Right ventricle myocardium superior (tissue), 1 donor: ENCODE measurements at places on chromosomes 2 and 18.

- DNase-seq = no peak
Observed at GRCh38 chr2:215712219-215712868, 276.5 kb upstream of the FN1 start.

- peak; percentile 80 for DNase-seq
Observed at GRCh38 chr2:98730707-98731040, 258 bp downstream of the MGAT4A start.

GRCh38 chr2:229339618-229340017 is 68.5 kb upstream of the PID1 start:
- no peak for DNase-seq

GRCh38 chr2:199907008-199907714 is 3.9 kb upstream of the C2orf69 start:
- DNase-seq = no peak

- DNase-seq = no peak
Observed at GRCh38 chr2:3099145-3099859, 278.3 kb downstream of the EIPR1 start.

- DNase-seq = no peak
Observed at GRCh38 chr2:242029422-242030225, 160.1 kb downstream of the RTP5 start.

GRCh38 chr2:43068631-43069517 is 157.5 kb downstream of the ZFP36L2 start:
- no peak for DNase-seq

DNA sequence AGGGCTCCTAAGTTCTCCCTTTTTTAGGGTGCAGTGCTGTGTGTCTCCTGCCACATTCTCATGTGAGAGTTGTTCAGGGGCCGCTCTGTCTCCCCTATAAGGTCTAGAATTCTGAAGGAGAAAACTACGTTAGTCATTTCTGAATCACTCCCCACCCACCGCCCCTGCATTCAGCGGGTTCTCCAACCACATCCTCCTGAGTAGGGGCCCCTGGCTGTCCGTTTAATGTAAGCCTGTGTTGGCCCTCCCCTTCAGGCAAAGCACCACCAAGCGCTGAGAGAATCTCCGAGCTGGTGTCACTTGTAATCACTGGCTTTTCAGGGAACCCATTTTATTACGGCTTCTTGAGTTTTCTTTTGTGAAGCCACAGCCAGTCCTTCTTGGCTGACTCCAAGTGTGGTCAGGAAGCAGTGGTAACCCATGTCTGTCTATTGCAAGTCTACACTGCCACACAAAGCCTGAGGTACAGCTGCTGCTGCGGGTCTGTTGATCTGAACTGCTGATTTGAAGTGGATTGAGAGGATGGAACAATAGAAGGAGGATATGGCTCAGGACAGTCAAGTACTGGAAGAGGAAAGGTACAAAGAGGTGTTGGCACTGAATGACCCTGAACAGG is 16.9 kb downstream of the LCT start:
- DNase-seq = no peak

GRCh38 chr2:27086724-27087593 is at the start of gene KHK:
TSS of gene KHK (plus strand) at chr2:27086772. CDS start at chr2:27087260, 488 bp downstream.
- peak; percentile 73 for DNase-seq
